ENCODE measurements at places on chromosomes 16 and 17.

- DNase-seq = no peak
Measured at GRCh38 chr17:50689251-50689650, 18.5 kb downstream of the ANKRD40 start.

GRCh38 chr16:62539657-62540056, 503.4 kb upstream of the CDH8 start:
- no peak for DNase-seq

DNA sequence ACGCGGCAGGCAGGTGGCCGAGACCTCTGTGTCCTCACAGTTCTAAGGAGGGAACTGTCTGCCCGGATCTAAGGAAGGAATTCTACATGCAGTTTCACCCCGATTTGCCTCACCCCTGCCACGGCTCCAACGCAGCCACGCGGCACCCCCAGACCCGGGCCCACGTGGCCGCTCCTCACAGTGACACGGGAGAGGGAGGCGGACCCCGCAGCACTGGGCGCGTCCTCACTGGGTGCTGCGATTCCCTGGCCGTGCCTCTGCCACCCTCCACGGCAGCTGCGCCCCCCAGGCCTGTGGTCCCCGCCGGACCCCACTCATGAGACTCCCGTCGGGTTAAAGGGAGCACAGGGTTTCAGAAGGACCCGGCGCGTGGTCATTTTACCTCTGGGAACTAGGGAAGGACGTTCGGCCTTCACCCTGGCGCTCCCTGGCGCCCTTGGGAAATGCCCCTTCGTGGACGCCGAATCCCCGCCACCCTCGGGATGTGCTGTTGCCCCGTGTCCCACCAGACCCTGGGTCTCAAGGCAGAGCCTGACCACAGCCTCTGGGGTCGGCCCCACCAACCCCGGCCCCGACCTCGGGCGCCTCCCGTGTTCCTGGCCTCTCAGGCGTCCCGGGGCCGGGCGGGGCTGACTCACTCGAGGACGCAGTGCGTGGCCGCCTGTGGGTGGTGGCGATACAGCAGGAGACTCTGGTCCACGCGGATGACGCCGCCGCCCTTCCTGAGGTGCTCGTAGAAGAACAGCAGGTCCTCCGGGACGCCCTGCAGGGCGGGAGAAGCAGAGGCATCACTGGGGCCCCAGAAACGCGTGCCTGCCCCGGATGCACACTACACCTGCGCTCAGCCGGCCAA, 118.8 kb upstream of the METRNL start:
- no peak for DNase-seq

GRCh38 chr17:66702106-66702936, 132.6 kb upstream of the CACNG5 start:
- DNase-seq = no peak

DNA sequence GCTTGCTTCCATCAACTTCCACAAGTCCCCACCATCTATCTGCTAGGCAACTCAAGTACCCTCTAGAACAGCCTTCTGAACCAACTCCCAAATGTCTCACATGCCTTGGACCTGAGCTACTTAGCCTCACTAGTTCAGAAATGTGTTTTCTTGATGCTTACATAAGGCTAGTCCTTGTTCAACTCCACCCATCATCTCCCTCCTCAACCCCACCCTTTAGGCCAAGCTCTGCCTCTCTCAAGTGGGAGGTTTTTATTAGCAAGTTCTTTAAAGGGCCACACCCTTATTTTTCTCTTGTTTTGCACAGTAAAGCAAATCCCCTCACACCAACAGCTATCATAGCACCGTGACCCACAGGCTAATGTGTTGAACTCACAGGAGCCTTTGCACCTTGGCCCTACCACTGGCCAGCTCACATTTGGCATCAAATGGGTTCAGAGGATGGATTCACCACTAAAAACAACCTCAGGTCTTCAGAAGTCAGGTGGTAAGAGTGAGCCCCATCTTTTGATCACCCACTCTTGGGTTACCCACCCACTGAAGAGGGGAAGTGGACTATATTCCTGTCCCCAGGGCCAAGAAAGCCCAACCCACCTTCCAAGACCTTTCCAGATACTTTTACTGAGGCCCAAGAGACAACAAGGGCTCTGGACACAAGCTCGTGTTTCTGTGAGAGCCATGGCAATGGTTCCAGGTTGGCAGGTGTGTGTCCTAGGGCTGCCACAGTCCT, 12.2 kb downstream of the PIK3R5 start:
- no peak for DNase-seq

DNA sequence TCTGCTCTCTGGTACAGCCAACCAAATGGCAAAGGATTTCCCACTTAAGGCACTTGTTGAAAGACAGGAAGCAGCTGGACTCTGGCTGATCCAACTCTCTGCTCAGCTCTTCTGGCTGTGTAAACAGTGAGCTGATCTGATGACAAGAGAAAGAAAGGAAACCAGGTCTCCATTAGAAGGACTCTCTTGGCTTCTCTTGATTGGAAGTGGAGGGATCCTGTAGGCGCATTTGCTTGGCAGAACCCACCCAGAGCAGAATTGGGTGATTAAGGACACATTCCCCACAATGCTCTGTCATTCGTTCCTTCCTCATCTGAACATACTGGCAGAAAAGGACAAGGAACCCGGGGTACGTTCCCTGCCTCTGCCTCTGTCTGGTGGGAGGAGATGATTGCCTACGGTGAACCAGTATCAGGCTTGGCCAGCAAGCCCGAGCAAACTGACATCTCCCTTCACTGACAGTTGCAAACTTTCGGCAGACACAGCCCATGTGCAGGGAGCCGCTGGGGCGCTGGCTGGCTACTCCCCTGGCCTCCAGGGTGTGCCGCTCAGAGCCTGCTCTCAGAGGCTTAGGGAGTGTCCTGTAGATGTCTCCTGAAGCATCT, 29.1 kb downstream of the LDHD start:
- DNase-seq = no peak

GRCh38 chr17:59427996-59428395, 96.5 kb downstream of the YPEL2 start:
- DNase-seq = no peak

- DNase-seq = no peak
Measured at GRCh38 chr16:75262104-75262799, 10.8 kb upstream of the BCAR1 start.

GRCh38 chr16:56324406-56324805, 100.9 kb downstream of the AMFR start:
- DNase-seq = no peak

GRCh38 chr17:5110816-5111215, 862 bp downstream of the ZNF232 start:
- DNase-seq = no peak

DNA sequence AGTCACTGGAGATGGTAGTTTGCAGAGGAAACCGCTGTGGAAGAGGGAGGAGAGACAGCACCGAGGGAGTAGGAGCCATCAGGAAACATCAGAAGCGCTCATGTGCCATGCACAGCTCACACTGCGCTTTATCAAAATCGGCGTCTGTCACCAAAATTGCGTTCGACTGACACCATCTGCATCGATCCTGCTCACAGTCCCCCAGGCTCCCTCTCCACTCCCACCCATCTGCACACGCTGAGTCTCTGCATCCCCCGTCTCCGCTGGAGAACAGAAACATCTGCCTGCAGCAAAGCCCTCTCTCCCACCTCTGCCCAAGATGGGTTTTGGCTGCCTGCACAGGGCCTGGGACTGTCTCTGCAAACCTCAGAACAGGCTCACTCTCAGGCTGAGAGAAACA, 187.5 kb upstream of the RPL38 start:
- DNase-seq = no peak

DNA sequence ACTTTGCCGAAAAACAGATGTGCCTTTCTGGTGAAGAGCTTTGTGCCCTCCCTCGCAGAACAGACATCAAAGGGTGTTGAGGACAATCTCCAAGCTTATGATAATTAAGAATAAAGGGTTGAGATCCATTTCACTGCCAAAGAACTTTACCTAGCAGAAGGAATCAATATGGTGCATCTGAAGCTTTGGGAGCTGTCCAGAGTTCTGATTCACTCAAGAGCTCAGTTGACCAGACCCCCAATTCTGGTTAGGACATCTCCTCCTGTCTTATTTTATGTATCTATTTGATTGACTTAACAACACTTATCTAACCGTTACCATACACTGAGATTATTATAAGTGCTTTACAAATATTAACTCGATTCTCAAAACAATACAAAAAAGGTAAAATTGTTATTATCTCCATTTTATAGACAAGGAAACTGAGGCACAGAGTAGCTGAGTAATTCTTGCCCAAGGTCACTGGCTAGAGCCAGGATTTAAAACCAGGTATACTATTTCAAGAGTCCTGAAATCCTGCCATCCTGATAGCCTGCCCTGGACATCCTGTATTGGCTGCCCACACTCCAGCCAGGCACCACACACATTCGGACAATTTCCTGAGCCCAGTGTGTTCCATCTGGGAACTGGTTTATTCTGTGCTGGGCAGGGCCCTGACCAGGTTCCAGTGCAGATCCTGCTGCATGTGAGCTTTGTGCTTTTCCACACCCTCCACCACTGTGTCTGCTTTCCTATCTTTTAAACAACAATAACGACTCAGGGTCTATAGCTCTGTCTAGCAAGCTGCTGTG, 29.8 kb downstream of the PITPNM3 start:
- no peak for DNase-seq

- DNase-seq = no peak
Measured at GRCh38 chr16:86258713-86259112, 251.6 kb upstream of the FOXF1 start.

DNA sequence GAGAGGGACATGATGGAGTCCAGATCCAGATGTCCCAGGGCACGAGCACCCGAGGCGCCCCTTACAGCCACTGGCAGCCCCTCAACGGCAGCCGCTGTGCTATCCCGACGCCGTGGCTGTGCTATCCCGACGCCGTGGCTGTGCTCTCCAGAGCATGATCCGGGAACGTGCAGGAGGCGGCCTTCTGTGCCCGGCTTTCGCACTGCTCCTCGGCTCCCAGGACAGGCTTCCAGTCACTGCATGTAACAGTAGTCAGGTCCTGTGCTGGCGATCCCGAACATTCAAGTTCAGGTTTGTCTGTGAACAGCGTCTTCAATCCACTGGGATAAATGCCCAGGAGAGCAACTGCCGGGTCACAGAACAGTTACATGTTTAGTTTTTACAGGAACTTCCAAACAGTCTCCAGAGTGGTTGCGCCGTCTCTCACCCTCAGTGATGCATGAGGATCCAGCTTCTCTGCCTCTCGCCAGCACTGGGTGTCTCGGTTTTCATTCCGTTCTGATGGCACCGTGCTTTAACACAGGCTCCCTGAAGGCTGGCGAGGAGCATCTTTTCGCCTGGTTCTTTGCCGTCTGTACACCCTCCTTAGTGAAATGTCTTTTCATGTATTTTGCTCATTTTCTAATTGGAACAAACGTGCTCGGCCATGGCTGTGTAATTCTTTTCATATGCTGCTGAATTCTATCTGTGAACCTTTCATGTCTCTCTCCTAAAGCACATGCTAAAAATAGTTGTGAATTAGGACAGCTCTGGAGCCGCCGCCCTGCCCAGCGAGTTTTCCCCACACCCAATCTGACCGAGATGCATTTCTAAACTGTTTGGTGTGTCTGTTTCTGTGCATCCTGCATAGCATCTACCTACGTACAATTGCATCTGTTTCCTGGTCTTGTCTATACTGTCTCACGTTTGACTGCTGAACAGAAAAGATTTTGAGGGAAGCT, 72.6 kb upstream of the METRNL start:
- no peak for DNase-seq

DNA sequence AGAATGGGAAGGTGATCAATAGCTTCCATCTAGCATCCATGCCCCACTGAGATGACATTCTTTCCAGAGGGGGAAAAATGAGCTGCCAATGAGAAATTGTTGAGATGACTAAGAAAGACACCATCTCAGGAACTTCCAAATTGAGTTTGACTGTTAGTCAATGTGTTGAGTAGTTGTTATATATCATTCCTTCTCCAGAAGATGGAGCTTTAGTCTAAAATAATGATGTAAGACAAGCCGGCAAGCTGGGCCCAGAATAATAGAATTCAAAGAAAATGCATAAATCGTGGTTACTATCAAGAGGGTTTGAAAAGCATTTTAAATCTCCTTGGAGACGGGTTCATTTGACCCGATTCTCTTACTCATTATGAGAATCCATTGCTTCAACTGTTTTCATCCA, 71.0 kb upstream of the ATF7IP2 start:
- DNase-seq = no peak

GRCh38 chr16:53207810-53208752, 153.3 kb downstream of the CHD9 start:
- DNase-seq = no peak

- DNase-seq = no peak
Measured at GRCh38 chr16:19549673-19550072, 5.8 kb upstream of the VPS35L start.

DNA sequence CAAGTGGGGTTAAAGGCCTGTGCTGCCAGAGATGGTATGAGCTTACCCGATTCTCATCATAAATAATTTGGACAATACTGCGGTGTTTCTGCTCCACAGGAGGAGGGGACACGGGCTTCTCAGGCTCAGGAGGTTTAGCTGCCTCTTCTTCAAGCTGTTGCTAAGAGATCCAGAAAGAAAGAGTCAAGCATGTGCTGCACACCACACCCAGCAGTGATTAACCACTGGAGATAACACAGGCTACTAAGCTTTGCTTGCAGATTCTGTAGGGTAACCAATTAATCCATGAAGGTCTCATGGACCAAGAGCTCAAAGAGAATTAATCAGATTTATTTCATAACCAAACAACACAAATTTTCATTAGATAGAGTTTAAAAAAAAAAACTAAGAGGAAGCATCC, 56.6 kb downstream of the NCOR1 start:
- DNase-seq = no peak

GRCh38 chr16:49854188-49854795, 1.6 kb downstream of the ZNF423 start:
- no peak for DNase-seq

- no peak for DNase-seq
Measured at GRCh38 chr16:67516296-67517154, 12.1 kb upstream of the RIPOR1 start.

GRCh38 chr17:37830151-37830993, 85.5 kb upstream of the HNF1B start:
- no peak for DNase-seq

DNA sequence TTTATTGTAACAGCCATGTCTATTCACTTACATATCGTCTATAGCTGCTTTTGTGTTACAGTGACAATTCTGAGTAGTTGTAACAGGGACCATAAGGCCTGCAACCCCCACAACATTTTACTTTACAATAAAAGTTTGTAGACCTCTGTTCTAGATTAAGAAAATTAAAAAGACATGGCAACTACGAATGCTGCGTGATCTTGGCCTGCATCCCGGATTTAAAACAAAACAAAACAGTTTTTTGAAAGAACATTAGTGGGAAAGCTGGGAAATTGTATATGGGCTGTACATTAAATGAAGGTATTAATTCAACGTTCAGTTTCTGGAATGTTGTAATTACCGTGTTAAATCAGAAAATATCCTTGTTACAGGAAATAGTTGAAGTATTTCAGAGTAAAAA, 64.1 kb downstream of the RMI2 start:
- no peak for DNase-seq
